Right atrium auricular region (tissue), 2 donors: ENCODE measurements at places on chromosomes 3 and 15. TPM values are rescaled to one million over a fixed set of nuclear protein-coding genes. Genes with fewer than 3 reads are reported as not detected.

DNA sequence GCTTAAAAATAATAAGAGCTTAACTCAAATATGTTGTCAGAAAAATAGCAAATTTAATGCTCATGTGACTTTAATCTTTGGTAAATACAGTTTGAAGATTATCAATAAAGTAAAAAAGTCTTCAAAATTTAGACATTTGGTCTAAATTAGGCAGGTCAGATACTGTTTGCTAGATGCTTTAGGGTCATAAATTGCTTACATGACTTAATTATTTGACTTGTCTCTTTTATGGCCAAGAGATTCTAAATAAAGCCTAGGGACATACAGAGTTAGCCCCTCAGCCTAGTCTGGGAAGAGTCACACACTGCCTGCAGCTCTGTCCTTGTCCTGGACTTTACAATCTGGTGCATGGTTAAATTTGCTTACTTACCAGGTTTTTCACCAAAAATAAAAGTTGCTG is 198.3 kb upstream of the LRRFIP2 start:
- no peak for DNase-seq

TMCO5A gene
- not detected for total RNA-seq

DUOXA2 gene
- total RNA-seq = not detected

DNA sequence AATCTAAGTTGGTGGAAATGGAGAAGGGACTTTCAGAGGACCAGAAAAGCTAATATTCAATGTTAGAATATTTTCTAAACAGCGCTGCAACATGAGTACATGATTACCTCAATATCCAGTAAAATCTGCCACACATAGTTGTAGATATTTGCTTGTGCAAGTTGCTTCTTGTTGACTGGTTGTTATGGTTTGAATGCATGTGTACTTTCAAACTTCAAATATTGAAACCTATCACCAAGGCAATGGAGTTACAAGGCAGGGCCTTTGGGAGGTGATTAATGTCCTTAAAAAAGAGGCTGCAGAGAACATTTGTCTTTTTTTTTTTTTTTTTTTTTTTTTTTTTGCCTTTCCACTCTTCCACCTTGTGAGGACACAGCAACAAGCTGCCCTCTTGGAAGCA is 49.9 kb downstream of the TMCO5A start:
- no peak for DNase-seq

AHSG gene
- not detected for total RNA-seq

DNA sequence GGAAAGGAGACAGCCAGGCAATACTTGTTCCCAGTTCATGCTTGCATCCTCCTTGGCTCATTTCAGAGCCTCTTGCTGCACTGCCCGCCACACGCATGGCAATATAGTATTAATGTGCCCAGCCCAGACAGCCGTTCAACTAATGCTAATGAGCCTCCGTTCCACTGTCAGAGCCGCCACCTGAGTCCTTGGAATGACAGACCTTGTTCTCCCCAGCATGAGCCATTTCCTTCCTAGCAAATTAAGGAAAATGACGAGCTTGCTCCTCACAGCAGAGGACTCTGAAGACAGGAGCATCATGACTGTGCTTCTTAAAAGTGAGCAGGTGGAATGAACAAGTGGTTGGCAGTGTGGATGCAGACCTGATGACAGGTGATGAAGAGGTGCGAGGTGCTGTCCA is 10.8 kb upstream of the LRRC15 start:
- DNase-seq = no peak

TMC3 gene
- total RNA-seq = not detected

GRCh38 chr15:90862964-90863778 is 5.2 kb upstream of the FURIN start:
- peak; percentile 73 for DNase-seq

- peak; percentile 55 for DNase-seq
These were observed 29.4 kb downstream of the ITGA11 start for GRCh38 chr15:68402432-68403160.

BOC gene
- total RNA-seq = 10.6 TPM

SEMA7A gene
- total RNA-seq = 2.9 TPM

NDUFB5 gene
- 304 TPM for total RNA-seq

DNA sequence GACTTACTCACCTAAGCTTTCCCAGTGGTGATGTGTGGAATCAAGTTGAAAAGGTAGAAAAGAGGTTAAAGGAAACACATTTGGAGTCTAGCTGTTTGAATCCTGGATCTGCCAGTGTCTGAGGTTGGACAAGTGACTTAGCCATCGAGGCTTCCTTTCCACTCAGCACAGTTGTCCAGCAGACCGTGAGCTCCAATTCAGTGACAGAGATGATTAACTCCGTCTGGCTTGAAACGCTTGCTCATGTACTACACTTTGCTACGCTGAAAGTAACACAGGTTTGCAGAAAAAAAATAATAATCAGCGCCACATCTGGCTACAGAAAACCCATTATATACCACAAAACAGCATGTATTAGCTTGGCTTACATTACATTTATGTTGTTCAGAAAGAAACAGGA is 364.9 kb upstream of the MCTP2 start:
- DNase-seq = no peak

DNA sequence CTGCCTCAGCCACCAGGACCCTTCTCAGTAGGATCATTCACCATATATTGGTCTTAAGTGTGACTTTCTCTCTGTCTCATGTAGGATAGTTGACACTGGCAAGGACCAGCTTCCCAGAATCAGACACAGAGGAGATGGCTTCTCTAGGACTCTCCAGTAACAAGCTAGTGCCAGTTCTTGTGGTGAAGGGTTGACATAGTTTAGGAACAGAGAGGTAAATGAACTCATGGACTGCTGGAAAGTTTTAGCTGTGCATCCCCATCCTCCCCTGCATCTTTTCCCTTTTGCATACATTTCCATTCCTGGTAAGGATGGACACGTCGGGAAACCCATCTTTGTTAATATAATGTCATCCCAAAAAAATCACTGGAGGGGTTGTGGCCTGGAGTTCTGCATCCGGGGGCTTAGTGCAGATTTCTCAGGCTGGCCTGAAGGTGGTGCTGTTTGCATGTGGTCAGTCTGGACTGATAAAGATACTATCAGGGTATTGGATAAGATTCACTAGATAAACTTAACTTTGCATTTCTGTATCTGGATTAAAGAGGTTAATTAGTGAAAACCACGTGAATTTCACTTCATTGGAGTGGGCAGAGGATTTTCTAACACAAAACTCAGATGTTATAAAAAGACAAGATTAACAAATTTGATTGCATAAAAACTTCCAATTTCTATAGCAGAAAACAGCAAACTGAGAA is 110.8 kb downstream of the TBC1D2B start:
- DNase-seq = peak; percentile 65

ITPKA gene
- not detected for total RNA-seq

C3orf80 gene
- total RNA-seq = 0.28 TPM

DNA sequence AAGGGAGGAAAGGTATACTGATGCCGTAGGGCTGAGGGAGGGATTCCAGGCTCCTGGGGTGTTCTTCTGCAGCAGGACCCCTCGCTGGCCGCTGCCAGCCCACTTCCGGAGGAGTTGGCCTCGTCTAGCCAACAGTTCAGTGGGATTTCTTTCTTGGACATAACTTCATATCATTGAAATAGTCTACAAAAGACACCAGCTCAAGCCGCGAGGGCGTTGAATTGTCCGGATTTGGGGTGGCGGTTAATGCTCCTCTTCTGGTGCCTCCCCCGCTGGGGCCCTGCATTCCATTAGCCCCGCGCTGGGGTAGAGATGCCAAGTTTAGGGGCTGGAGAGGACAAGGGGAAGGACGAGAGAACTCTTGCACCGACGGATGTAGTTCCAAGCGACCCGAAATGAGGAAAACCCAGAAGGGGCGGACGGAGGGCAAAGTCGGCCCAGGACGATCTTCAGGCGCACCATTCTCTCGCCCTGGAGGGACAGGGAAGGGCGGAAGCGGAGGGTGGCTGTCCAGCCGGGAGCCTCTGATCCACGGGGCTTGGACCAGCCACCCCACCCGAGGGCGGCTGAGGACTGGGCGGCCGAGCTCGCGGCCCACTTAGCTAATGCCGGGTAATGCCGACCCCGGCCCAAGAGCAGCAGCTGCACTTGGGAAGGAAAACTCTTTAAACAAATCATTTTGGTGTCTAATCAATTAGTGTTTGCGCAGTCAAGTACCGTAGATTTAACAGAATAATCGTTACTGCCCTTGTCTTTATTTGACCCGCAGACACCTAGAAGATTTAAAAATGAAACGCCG is 4.7 kb upstream of the ONECUT1 start:
- DNase-seq = no peak

- no peak for DNase-seq
These were observed 264.9 kb upstream of the TPM1 start for GRCh38 chr15:62777671-62778070.

GRCh38 chr15:79193103-79193502 is 89.4 kb upstream of the ANKRD34C start:
- no peak for DNase-seq

DNA sequence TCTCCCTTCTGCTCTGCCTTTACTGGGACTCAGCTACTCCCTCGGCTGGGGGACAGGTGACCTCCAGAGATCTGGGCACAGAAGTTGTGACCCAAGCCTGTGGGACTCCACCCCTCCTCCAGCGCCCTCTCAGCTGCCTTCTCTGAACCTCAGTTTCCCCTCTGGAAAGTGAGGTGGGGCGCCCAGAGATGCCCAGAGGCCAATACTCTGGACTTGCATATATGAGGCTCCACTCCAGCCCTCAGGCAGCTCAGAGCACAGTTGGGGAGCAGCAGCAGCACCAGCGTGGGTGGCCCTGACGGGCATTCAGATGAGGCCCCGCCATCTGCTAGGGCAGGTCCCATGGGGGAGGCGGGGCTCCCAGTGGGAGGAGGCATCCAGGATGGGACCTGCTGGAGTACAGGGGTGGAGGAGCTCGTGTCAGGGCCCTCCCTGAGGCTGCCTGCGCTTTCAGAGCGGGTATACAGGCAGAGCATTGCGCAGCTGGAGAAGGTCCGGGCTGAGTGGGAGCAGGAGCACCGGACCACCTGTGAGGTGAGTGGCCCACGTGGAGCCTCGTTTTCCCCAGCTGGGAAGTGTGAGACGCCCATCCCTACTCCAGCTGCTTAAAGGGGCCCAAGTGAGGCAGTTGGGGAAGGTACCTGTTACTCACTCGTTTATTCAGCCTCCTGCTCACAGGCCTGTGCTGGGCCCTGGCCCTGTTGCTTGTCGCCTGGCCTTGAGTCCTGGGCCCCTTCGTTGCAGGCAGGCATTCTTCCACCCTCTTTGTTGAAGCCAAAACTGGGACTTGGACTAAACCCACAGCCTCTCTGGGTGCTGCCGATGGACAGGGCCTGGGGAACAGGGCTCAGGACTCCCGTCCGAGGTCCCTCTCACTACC is 35.4 kb downstream of the PSTPIP1 start:
- no peak for DNase-seq

GSK3B gene
- total RNA-seq = 42.0 TPM

DNA sequence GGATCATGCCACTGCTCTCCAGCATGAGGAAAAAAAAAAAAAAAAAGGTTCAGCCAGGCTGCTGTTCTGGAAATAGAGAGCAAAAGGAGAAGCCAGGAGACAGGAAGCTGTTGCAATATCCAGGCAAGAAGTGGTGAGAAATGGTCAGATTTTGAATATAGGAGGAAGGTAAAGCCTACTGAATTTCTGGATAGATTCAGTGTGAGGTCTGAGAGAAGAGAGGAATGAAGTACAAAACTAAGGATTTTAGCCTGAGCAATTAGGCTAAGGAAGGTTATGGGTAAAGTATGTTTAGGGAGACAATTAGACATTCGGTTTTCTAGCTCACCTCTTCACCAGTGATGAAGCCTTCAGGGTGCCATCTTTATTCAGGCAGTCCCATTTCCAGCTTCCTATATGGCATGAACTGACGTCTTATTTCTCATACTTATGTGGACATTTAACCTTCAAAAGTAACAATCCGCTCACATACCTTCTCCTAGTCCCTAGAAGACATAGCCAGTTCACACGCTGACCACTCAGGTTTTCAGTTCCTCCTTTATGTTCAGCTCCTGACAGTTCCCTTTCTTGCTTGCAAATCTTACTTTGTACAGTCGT is 57.2 kb downstream of the KIF9 start:
- no peak for DNase-seq

DNA sequence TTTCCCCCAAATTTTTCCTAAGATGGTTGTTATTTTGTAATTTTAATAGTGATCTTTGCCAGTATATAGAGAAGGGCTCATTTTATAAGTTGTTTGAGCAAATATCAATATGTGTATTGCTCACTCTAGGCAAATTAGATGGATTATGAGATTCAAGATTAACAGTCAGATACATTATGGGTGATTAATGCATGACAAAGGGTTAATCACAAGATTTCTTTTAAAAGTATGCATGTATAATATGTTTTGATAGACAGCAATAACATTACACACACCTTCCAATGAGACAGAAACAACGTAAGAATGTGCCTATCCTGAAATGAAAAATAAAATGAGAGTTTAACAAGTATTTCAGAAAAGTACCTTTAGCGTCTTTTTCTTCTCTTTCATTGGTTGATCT is 547.6 kb upstream of the AGTR1 start:
- DNase-seq = no peak

- DNase-seq = no peak
These were observed 54.2 kb downstream of the RPL39L start for GRCh38 chr3:187085021-187085666.

DNA sequence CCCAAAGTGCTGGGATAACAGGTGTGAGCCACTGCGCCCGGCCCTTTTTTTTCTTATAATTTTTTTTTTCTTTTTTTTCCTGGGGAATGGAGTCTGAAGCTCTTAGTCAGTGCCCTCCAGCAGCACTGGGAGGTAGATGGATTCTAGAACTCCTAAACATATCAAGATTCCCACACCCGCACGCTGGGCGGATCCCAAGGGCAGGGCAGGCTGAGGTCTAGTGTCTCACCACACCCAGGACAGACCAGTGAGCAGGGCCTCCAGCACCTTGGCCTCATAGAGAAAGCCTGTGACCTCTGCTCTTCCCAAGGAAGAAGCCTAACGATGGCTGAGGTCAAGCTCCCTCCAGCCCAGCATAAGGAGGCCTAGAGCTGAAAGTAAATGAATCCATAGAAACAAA is 153.7 kb upstream of the MEF2A start:
- peak; percentile 48 for DNase-seq

FRMD4B gene
- total RNA-seq = 37.8 TPM

GRCh38 chr3:41041462-41041861 is 157.8 kb upstream of the CTNNB1 start:
- no peak for DNase-seq

DNA sequence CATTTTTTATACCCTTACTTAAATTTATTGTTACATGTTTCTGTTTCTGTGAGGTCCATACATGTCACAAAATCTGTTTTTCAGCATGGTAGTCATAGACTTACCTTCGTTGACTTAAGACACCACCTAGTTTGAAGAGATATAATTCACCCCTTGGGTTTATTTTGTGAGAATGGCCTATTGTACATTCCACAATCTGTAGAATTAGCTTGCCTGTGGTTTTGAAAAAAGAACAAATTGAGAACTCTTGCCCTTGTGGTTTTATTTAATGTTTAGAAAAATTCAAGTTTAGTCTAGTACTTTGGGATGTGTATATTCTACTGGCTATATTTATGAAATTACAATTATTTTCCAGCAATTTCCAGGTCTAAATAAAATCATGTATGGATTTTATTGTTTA is 31.6 kb downstream of the FILIP1L start:
- no peak for DNase-seq

GP5 gene
- 0.08 TPM for total RNA-seq

GOLGA6A gene
- total RNA-seq = not detected

KIF7 gene
- total RNA-seq = 7.6 TPM

RTP3 gene
- total RNA-seq = not detected

- no peak for DNase-seq
These were observed 161.4 kb downstream of the CHSY1 start for GRCh38 chr15:101090428-101090790.
